Heart right ventricle (tissue), 16 donors: ENCODE measurements at places on chromosomes 4 and X. TPM values are rescaled to one million over a fixed set of nuclear protein-coding genes. Genes with fewer than 3 reads are reported as not detected.
A peak's percentile ranks its signal among the peaks of the same experiment; 100 is the strongest.

DNA sequence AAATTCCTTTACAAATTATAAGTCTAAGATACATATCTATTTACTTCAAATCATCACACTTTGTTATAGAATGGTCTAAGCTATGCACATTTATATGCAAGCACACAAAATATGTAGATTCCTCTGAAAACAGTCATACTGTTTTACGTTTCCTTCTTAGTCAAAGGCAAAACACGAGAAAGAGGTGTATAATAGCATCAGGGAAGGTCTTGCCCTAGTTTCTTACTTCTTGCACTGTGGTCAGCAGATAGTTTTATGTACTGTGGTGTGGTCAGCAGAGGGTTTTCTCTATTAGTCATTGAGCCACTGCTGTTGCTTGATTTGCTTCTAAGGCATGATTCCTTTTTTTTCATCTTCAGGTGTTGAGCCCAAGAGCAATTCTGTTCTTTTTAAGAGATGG is 117.7 kb downstream of the ADAM29 start:
- DNase-seq, result no peak

The GLOD5 gene
- total RNA-seq, result not detected

GRCh38 chr4:96262057-96262456 is 422.2 kb downstream of the PDHA2 start:
- no peak for DNase-seq

The OTC gene
- total RNA-seq, result not detected

DNA sequence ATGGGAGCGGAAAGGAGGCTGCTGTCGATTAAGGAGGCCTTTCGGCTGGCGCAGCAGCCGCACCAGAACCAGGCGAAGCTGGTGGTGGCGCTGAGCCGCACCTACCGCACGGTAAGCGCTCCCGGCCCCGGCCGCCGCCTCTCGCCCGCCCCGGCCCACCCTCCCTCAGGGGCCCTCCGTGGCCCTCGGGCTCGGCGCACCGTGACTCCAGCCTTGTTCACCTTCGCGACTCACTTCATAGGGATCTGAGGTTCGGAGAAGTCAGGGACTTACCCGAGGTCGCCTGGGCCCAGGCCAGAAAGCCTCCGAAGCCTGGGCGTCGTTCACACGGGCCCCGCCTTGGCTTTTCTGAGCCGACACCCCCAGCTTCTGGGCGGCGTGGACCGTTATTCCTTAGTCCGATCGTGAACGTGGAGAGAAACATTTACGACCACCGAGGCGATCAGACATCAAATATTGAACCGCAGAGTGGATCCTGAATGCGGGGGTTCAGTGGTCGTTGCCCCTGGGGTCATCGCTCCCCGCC is 362 bp downstream of the NCAPG start:
- DNase-seq, result peak; percentile 25

- no peak for DNase-seq
Observed at GRCh38 chrX:44889824-44890223, 16.8 kb downstream of the KDM6A start.

DNA sequence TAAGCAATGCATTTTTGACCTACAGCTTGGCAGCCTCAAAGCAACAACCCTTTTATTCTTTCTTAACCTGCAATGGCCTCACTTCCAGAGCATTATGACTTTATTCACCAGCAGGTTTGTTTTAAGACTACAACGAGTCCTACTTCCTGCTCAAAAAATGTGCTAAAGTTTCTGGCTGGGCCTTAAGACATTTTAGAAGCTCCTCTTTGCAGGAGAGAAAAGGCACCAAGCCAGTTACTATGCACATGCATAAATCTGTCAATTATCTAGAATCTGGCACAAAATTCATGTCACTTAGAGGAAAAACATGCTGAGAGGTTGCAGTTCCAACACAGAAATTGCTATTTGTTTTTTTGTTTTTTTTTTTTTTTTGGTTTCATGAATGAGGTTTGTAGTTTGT is 223.0 kb upstream of the EPHA5 start:
- DNase-seq, result no peak

GRCh38 chr4:22688236-22688635 is 4.5 kb upstream of the GBA3 start:
- no peak for DNase-seq

The GYPA gene
- not detected for total RNA-seq

DNA sequence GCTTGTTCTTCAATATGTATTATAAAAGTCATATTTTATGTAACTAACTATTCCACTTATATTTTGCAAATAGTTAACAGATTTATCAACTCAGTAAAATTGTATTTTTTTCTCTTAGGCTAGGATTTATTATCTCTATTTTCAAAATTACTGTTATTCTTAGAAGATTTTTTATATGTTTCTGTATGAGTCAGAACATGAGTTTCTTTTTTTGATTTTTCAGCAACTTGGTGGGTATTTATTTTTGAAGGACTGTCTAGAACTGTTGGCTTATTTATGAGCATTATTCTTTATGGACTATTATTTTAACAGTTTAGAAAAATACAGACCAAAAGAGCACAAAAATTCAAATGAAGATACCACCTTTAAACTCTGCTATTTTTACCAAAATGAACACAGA is 6.8 kb downstream of the AIMP1 start:
- DNase-seq, result no peak

- DNase-seq, result no peak
Observed at GRCh38 chrX:74251006-74251930, 52.7 kb upstream of the ZCCHC13 start.

DNA sequence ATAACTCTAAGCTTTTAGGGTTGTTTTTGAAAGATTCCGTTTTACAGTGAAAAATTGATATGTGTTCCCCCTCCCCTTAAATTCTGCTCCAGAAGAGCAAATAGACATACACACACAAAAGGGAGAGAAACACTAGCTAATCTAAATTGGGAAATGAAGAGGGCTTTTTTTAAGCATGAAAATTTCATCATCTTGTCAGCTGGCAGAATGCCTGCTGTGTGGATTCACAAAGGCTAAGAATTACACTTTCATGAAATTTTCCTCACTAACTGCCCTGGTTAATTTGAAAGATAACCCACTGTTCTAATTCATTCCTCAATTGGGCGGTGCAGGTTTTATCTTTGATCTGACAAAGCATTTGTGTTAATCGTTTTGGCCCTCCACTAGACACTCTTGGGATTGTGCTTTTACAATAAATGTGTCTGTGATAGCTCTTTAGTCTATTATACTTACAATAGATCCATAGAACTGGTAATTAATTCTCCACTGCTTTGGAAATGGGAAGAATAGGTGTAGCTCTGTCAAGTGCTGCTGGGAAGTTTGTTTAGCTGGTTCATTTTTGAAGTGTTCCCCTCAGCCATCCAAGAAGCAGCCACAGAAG is 152.9 kb downstream of the POLA1 start:
- DNase-seq, result no peak
